ENCODE measurements at places on chromosomes 6 and 20.

- no peak for DNase-seq
Observed at GRCh38 chr6:6518631-6519427, 69.7 kb upstream of the LY86 start.

DNA sequence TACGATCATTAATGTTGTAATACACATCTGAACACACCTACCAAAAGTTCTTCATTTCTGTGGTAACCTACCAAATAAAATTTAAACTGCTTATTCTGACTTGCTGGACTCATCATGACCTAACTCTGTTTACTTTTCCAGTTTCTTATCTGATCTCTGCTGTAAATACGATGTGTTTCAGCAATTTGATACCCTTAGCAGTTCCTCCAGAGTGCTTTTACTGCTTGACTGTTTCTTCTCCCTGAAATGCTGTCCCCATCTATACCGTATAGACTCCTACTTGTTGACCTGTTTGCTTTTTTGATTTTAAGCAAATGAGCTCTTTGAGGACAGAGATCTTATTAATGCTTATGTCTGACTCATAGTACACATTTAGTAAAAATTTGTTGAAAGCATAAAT, 119.5 kb downstream of the SCAF8 start:
- DNase-seq = no peak

GRCh38 chr6:154598399-154598798, 87.9 kb upstream of the CNKSR3 start:
- DNase-seq = no peak

- DNase-seq = no peak
Observed at GRCh38 chr6:156731396-156731795, 45.8 kb upstream of the ARID1B start.

DNA sequence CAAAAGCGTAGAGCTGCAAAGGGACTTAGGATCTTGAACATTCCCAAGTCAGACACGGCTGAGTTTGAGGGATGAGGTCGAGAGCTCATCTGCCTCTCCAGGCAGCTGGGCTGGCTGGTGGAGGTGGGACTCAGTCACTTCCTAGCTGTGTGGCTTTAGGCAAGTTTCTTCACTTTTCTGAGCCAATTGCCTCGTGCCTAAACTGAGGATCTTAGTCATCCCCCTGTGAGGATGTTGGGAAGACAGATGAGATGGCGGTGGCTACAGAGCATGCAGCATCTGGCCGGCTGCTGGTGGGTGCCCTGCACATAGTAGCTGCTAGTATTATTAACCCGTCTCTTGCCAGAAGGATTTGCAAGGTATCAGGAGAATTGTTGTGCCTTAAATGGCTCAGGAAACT, 27.5 kb downstream of the TFAP2C start:
- DNase-seq = no peak

- no peak for DNase-seq
Observed at GRCh38 chr20:49431329-49431728, 51.1 kb downstream of the KCNB1 start.

GRCh38 chr6:30885481-30885998, 1.2 kb downstream of the DDR1 start:
- no peak for DNase-seq

DNA sequence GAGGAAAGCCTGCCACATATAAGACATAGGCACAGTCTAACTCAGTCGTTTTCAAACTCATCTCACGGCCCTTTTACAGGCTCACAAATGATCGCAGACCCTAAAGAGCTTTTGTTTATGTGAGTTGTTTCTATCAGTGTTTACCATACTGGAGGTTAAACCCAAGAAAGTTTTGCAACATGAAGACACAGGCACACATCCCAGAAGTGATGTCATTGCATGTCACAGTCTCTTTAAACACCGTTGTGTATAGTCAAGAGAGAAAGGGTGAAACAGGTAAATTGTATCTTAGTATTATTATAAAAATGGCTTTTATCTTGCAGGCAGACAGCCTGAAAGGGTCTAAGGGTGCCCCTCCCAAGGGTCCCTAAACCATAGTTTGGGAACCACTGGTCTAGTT, 96.7 kb downstream of the BACH2 start:
- no peak for DNase-seq

GRCh38 chr20:10653599-10654249, 20.1 kb downstream of the JAG1 start:
- DNase-seq = no peak

DNA sequence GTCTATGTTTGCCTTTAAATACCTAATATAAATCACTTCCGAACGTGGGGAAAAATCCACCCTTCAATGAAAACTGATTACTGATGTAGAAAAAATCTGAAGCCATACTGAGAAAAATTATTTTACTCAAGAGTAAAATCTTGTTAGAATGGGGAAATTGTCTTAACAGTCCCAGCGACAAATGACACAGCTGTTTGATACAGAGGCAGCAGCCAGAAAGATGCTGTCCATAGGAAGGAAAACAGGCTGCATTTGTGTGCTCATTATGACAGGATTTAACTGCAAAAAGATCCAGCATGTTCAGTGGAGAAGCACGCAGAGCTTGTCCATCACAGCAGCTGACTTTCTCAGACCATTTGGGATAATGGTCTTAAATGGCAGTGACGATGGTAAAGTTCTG, 443.0 kb downstream of the TFAP2B start:
- DNase-seq = no peak

- no peak for DNase-seq
Observed at GRCh38 chr6:35305117-35305516, 7.5 kb downstream of the DEF6 start.

DNA sequence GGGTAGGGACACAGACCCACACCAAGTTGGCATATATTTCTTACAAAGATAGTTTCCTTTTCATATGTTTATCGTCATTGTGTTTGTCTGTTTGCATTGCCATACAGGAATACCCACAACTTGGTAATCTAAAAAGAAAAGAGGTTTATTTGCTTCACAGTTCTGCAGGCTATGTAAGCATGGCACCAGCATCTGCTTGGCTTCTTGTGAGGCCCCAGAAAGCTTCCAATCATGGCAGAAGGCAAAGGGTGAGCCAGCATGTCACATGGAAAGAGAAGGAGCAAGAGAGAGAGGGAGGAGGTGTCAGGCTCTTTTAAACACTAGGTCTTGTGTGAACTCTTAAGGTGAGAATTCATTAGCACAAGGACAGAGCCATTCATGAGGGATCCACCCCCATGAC, 52.5 kb downstream of the CCN2 start:
- no peak for DNase-seq

- no peak for DNase-seq
Observed at GRCh38 chr20:19253916-19254820, 41.7 kb downstream of the SLC24A3 start.

DNA sequence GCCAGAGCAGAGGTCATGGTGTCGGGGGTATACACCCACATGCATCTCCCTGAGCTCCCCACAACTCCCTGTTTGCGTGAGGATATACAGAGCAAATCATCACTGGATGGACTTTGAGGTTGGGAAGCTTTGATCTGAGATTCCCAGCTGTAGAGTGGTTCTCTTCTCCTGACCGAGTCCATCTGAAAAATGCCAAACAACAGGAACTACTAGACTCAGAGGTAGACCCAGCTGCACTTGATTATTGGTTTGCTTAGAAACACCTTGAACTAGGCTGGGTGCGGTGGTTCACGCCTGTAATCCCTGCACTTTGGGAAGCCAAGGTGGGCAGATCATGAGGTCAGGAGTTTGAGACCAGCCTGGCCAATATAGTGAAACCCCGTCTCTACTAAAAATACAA, 125.0 kb downstream of the UNC5CL start:
- DNase-seq = no peak

GRCh38 chr20:63738687-63739129, 868 bp upstream of the SLC2A4RG start:
- no peak for DNase-seq

- DNase-seq = no peak
Observed at GRCh38 chr6:125066964-125067363, 86.6 kb upstream of the TPD52L1 start.

DNA sequence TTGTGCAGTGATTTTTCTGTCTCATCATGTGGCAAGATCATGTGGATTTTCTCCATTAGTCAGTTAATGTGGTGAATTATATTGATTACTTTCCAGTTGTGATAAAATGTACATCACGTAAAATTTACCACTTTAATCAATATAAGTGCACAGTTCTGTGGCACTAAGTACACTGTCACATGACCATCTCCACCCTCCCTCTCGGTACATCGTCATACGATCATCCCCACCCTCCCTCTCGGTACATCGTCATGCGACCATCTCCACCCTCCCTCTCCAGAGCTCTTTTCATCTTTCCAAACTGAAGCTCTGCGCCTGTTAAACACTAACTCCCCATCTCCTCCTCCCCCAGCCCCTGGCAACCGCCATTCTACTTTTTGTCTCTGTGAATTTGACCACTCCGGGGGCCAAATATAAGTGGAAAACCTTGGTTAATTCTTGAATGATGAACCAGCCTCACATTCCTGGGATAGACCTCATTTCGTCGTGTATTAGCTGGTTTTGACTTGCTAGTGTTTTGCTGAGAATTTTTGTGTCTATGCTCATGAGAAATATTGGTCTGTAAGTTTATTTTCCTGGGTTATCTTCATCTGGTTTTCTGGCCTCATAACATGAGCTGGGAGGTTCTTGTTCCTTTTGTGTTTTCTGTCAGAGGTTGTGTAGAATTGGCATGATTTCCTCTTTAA, 10.8 kb downstream of the NTSR1 start:
- no peak for DNase-seq

- no peak for DNase-seq
Observed at GRCh38 chr6:165963750-165964149, 203.9 kb downstream of the TBXT start.

- DNase-seq = no peak
Observed at GRCh38 chr20:23147964-23148730, 62.0 kb upstream of the CD93 start.

GRCh38 chr20:53922901-53923314, 147.5 kb downstream of the BCAS1 start:
- DNase-seq = no peak

DNA sequence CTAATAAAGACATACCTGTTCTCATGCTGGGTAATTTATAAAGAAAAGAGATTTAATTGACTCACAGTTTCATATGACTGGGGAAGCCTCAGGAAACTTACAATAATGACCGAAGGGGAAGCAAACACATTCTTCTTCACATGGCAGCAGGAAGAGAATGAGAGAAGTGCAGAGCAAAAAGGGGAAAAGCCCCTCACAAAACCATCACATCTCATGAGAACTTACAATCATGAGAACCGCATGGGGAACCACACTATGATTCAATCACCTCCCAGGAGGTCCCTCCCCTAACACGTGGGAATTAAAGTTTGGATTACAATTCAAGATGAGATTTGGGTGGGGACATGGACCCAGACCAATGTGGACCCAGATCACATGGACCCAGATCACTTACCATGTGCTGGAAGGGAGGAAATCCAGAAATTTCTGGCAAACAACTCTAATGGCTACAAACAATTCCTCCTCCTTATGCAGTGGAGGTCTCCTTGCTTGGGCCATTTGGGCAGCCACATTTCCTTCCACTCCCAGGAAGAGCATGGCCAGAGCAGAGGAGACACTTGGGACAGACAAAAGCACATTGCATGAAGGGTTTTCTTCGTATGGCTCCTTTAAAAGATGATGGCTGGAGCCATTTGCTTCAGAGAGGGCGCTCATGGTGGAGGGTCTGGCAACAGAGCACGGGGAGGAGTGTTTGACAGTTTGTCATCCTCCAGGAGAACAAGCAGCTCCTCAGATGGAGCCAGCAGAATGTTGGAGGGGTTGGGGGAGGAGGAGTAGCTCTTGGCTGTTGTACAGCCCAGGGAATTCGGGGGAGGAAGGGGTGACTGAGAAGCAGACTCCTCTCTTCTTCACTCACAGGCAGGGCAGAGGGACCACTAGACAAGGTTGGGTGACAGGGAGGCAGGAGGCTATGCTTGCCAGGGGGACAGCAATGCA, 30.4 kb downstream of the SERPINB9 start:
- no peak for DNase-seq

- no peak for DNase-seq
Observed at GRCh38 chr6:89997456-89998445, 103.5 kb downstream of the GJA10 start.

DNA sequence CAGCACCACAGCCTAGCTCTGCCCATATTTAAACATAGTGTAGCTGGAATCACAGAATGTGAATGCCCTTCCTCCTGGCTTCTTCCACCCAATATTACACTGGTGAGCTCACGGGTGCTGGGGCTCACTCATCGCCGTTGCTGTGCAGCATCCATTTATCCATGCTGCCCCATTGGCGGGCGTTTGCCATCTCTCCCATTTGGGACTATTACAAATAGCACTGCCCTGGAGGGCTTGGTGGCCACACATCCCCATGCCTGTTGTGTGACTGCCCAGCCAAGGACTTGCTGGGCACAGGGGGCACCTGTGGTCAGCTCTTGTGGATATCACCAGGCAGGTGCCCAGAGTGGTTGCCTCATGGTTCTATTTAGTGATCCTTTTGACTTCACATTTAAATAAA, 54.5 kb upstream of the ENTPD6 start:
- DNase-seq = no peak

GRCh38 chr6:138592749-138593123, 93.4 kb upstream of the NHSL1 start:
- DNase-seq = no peak

- no peak for DNase-seq
Observed at GRCh38 chr6:90421666-90422065, 125.0 kb upstream of the BACH2 start.

DNA sequence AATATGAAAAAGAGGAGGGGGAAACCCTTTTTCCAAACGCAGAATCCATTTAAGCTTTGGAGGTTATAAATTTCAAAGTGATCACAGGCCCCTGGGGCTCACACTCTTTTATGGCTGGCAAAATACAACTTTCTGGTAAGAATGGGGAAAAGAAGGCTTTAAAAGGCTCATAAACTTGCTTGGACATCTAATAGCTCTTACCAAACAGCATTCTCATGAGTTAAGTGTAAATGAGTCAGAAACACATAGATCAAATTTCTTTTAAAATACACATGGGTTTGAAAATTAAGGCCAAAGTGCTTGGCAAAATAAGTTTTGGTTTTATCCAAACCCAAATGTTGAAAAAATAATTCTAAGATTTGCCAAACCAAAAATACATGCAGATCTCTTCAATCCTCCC, 154.6 kb downstream of the SOBP start:
- no peak for DNase-seq

DNA sequence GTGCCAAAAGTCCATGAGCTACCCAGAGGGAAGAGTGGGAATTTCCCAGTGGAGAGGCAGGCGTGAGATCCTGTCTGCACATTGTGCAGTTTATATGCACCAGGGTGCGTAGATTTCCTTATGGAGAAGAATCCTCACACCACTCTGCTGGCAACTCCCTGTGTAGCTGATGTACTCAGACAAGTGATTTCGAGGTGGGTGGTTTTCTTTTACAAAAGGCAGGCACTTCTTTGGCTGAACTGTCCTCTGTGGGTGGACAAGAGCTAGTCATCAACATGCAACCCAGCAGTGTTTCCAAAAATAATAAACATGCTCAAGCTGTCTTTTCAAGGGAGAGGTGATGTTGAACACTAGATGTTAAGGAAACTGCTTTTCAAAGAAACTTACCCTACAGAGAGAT, 121.7 kb upstream of the NXT1 start:
- DNase-seq = no peak

DNA sequence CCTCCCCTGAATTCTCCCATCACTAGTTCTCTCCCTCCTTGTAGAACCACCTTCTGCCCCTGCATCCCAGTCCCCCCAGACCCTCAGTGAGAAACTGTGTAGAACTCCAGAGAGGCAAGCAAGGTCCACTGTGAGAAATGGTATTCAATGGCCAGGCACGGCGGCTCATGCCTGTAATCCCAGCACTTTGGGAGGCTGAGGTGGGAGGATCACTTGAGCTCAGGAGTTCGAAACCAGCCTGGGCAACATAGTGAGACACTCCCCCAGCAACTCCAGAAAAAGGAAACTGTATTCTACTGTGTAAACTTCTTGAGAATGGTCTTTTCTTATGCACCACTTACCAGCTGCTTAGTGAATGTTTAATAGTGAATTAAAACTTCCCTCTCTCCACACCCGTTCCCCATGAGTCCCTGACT, 8.2 kb upstream of the CD83 start:
- DNase-seq = no peak
